ENCODE measurements at places on chromosomes 11 and 22.
A peak's percentile ranks its signal among the peaks of the same experiment; 100 is the strongest.

- no peak for DNase-seq
Measured at GRCh38 chr11:105734426-105734825, 124.6 kb downstream of the GRIA4 start.

- peak; percentile 24 for DNase-seq
Measured at GRCh38 chr11:47186076-47186699, at the start of gene PACSIN3. TSS of gene PACSIN3 (minus strand) at chr11:47186434. CDS start at chr11:47182727, 3,707 bp downstream.

GRCh38 chr11:46352063-46352841 is 5.0 kb downstream of the DGKZ start:
- DNase-seq = peak; percentile 58

DNA sequence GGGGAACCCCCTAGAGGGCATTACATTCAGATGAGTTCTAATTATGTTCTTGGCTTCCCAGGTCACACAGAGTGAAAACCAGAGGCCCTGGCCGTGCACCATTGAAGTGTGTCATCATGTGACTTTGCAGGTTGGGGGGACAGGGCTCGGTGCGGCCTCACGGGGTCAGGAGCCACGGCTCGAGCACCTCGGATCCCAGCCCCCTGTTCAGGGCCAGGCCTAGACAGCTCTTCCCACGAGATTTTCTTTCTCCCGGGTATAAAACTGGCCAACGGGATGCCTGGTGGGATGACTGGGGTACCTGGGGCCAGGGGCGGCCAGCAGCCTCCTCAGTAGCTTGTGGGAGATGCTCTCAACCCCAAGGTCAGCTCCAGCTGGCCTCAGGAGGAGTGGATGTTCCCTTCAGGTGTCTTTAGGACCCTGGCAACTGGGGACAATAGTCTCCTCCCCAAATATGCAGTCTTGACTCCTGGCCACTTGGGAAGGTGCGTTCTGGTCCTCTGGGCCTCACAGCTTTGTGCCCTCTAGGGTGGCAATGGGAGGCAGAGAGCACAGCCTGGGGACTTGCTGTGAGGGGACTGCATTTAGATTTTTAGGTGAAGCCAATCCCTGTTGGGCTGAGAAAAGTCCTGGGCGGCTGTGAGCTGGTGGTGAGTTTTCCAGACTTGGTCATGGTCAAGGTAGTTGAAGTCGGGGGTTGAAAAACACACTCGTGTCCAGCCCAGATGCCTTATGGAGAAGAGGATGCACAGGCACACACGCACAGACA is 95.6 kb downstream of the KCNQ1 start:
- no peak for DNase-seq

- DNase-seq = no peak
Measured at GRCh38 chr11:91489989-91490388, 734.6 kb upstream of the FAT3 start.

DNA sequence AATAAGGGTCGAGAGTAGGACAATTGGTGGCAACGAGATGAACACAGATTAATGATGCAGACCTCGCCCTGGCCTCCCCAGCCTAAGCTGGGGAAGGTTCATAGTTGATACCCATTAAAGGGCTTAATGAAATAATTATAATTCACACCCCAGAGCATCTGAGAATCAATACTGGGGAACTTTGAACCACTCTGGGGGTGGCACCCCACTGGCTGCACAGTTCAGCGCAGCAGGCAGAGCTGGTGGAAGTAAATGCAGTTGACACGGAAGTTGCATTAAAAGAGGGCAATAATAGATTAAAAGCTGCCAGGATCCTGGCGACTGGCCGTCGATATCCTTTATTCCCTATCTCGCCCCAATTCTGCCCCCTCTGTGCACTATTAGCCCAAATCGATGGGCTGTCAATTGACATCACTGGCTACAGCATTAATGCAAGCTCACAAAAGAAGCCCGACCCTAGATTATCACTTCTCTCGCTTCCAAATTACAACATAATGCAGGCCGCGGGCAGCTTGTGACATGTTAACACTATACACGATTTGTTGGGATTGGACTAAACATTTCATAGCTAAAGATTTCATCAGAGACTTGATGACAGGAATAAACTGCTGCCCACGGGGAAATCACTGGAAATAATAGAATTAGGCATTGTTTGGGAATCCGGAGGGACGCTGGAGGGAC is 14.5 kb downstream of the HSPA8 start:
- DNase-seq = peak; percentile 44

- DNase-seq = no peak
Measured at GRCh38 chr11:77771135-77771534, 49.4 kb downstream of the RSF1 start.

GRCh38 chr22:31637891-31638618 is 24.0 kb downstream of the PISD start:
- DNase-seq = peak; percentile 60

DNA sequence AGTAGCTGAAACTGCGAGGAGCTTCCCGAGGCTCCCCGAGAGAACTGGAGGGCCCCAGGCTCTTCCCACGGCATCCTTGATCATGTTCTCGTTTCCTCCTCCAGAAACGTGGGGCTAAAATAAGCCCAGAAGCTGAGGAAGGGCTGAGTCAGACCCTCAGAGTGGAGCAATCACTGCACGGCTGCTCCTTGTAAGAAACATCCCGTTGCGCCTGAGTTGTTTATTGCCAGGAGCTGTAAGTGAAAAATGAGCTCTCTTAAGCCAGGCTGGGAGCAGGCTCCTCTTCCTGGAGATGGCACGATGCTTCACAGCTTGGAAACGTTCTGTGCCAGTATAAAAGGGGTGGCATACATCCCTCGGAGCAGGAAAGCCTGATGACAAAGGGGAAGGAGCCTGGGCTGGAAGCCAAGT is 47.3 kb upstream of the SYN3 start:
- no peak for DNase-seq

- no peak for DNase-seq
Measured at GRCh38 chr11:3152471-3153110, 12.5 kb downstream of the OSBPL5 start.
